ENCODE measurements at places on chromosomes 4 and X. TPM values are rescaled to one million over a fixed set of nuclear protein-coding genes. Genes with fewer than 3 reads are reported as not detected.
A peak's percentile ranks its signal among the peaks of the same experiment; 100 is the strongest.

- DNase-seq: no peak
Observed at GRCh38 chrX:24479924-24480323, 14.8 kb downstream of the PDK3 start.

- no peak for DNase-seq
Observed at GRCh38 chr4:1154523-1155182, 17.7 kb downstream of the SPON2 start.

- DNase-seq: no peak
Observed at GRCh38 chr4:2593003-2593402, 56.6 kb downstream of the FAM193A start.

The KCTD8 gene
- total RNA-seq: not detected

DNA sequence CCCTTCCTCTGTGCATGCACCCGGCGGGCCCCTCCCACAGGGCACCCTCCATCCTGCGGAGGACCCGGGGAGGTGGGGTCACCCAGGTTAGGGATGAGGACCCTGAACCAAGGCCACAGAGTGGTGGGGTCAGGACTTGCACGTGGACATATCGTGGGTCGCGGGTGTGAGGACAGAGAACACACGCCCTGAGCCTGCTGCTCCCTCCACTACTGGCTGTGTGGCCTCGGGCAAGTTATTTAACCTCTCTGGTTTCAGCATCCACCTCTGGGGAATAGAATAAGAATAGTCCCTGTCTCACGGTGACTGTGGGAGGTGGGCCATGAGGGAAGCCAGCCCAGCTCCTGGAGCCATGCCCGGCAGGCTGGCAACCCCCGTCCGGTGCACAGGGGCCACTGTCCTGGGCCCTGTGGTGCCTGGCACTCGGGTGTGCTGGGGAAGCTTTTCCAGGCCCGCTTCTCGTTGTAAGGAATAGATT, 5.1 kb downstream of the PSAPL1 start:
- no peak for DNase-seq

The ZNF157 gene
- 0.16 TPM for total RNA-seq

DNA sequence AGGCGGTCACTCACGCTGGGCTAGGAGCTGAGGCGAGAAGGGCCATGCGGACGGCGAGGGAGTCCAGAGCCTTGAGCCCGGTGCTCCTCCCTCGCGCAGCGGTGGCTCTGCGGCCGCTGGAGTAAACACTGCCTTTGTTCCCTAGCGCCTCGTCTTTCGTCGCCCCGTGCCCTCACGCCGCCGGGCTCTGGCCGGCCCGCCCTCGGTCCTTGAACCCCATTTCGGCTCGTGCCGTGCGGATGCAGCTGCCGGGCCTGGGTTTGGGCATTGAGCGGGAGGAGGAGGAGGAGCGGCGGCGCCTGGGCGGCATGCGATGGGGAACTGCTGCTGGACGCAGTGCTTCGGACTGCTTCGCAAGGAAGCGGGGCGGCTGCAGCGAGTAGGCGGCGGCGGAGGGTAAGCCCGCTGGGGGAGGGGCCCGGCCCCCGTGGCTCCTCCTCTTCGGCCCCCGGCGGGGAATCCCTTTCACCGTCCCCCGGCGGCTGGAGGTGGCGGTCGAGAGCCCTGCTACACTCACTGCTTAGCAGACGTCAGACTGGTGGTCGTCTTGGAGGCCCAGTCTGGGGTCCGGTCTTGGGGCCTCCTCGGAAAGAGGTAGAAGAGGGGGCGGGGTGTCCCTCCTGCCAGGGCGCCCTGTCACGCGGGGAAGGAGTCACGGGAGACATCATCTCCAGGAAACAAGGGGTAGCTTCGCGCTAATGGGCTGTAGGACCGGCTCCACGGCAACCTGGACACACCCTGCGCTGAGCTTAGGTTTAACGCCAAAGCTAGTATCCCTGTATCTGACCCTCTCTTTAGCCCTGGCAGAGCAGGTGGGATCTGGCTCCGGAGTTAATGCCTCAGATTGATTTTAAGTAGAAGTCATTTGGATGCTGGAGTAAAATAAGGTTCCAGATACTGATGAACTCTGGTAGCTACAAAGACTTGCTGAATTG, at the start of gene AP1AR:
Gene AP1AR (plus strand): TSS at position 9 of the 935 bp plus-strand sequence. CDS start 305 bp downstream, at position 314.
- peak; percentile 94 for DNase-seq

- no peak for DNase-seq
Observed at GRCh38 chr4:55080174-55080865, 45.1 kb downstream of the KDR start.

The AADAT gene
- total RNA-seq: 10.7 TPM

- DNase-seq: no peak
Observed at GRCh38 chrX:140447150-140447549, 57.7 kb downstream of the SOX3 start.

The LRRC66 gene
- 0.73 TPM for total RNA-seq

The MAGEA2B gene
- total RNA-seq: not detected

All from osteocyte (in vitro differentiated cells).